ENCODE measurements at places on chromosomes 7 and 10. TPM values are rescaled to one million over a fixed set of nuclear protein-coding genes. Genes with fewer than 3 reads are reported as not detected.

SORCS1 gene
- 6.8 TPM for total RNA-seq

C10orf67 gene
- total RNA-seq: not detected

AKR1E2 gene
- 32.5 TPM for total RNA-seq

COL13A1 gene
- 5.5 TPM for total RNA-seq

DNA sequence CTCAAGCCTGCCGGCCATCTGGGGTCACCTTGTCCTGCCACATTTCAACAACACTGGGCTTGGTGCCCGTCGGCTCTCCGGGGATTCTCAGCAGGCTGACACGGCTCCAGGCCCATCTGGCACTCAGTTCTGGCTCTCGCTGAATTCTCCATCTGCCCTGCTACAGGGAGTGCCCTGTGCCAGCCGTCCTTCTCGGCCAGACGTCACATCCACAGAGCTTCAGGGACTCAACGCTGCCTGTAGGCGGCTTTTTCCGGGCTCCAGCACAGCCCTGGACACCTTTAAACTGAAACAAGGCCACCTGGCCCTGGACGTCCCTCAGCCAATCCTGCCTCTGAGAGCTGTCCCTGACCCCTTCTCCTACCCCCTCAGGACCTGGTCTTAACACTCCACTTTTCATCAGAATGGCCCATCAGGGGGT is 43.0 kb downstream of the TMEM130 start:
- no peaks in the 10 kb centered on the region for H3K27me3 ChIP-seq
- no peak overlapping the region for H3K27ac ChIP-seq
- H3K4me1 ChIP-seq: peaks cover 10% of the 10 kb centered on the region
- H3K36me3 ChIP-seq: no peaks in the 10 kb centered on the region

DNA sequence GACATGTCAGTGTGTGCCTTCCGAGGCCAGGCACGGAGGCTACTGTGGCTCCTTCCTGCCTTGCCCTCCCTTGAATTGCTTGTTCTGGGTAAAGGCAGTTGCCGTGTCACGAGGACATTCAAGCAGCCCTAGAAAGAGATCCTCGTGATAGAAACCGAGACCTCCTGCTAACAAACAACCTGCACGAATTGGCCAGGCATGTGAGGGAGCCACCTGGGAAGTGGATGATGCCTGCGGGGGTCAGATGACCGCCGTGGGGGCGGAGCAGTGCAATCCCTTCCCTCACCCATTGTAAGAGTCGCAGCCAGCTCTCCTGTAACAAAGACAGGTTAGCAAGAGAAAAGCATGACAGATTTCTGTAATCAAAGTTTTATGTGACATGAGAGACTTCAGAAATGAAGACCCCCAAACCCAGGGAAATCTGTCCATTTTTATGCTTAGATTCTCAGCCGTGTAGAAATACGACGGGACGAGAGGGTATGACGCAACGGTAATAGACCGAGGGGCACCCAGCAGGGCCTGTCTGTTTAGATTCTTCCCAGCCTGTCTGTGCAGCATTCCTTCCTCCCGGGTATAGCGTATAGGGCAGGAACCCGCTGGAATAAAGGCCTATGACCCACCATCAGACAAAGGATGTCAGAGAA is 241.7 kb downstream of the GATA3 start:
- peaks cover 33% of the 10 kb centered on the region for H3K27me3 ChIP-seq
- no peaks in the 10 kb centered on the region for H3K36me3 ChIP-seq
- H3K27ac ChIP-seq: no peak overlapping the region
- no peaks in the 10 kb centered on the region for H3K4me1 ChIP-seq
- H3K4me3 ChIP-seq: no peak overlapping the region

GRCh38 chr10:128213156-128213555 is 86.9 kb upstream of the MKI67 start:
- peaks cover 14% of the 10 kb centered on the region for H3K4me1 ChIP-seq
- H3K27ac ChIP-seq: no peak overlapping the region
- no peak overlapping the region for H3K4me3 ChIP-seq
- H3K36me3 ChIP-seq: no peaks in the 10 kb centered on the region
- DNase-seq: no peak

DNA sequence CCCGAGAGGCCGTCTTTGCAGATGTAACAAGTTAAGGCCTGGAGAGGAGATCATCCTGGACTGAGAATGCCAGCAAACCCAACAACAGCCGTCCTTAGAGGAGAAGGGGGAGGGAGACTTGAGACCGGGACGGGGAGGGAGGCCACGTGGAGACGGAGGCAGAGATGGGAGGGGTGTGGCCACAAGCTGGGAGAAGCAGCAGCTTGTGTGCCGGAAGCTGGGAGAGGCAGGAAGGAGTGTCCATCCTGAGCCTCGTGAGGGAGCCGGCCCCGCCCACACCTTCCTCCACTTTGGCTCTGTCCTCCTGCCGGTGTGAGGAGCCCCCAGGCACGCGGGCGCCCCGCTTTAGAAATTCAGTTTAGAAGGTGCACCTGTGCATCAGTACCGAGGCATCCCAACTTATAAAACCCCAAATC is 95.7 kb downstream of the DNAJB6 start:
- no peak overlapping the region for H3K4me3 ChIP-seq
- peaks cover 6% of the 10 kb centered on the region for H3K4me1 ChIP-seq
- no peak overlapping the region for H3K27ac ChIP-seq

DNA sequence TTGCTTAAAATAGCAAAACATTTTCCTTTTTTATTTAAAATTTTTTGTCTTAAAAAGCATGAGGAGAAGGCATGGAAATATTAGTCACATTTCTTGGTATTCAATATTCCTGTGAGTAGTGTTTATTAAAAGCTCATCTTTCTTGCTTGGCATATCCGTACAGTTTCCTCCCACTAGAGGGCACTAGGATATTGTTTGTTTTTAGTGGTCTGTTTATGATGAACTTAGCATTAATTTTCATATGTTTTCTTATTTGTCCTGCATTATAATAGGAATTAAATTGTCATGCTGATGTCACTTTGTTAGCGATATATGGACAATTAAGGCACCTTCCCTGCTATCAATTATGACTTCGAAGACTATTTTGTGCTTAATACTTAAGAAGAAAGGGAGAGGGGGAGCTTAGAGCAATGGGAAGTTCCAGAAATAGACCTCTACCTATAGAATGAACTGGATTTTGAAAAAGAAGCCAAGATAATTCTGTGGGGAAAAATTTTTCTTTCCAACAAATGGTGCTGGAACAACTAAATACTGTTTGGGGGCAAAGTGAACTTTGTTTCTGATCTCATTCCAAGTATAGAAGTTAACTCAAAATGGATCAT is 91.0 kb upstream of the STRIP2 start:
- H3K4me1 ChIP-seq: no peaks in the 10 kb centered on the region
- no peak for DNase-seq
- H3K27ac ChIP-seq: no peak overlapping the region

DNA sequence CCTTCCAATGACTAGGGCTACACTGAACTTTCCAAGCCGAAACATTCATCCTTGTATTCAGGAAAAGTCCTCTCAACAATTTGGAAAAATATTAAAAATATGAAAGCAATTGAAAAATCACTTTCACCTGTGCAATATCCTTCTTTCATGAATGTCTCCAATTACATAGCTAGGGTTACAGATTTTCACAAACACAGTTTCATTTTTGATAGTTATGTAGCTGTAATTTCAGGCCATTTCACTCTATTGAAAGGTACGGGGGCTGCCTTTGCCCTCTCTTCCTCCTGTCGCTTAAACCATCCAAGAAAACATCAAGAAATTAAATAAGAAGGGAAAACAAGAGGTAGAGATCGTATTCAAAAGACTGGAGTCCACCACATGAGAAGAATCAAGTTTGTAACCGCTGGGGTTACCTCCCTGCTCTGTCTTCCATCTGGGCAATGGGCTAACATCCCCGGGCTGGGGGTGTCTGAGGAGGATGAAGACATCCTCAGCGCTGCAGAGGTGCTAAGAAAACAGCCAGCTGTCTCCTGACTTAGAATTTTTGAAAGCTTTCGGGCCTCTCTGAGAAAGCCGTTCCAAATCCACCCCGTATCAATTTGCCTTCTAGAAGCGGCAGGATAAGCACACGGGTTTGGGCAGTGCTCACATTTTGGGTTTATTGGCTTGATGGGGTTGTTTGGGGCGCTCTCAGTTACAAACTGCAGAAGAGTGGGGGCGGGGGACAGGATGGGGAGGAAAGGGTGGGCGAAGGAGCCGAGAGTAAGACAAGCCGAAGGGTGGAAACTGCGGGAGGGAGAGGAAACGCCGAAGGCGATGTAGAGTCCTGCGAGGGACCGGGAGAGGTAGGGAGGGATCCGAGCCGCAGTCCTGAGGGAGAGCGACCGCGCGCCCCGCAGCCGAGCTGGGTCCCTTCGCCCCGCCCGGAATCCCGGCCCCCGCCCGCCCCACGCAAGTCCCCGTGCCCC is 24.3 kb upstream of the VAX1 start:
- H3K27ac ChIP-seq: no peak overlapping the region
- peaks cover 59% of the 10 kb centered on the region for H3K27me3 ChIP-seq
- H3K36me3 ChIP-seq: no peaks in the 10 kb centered on the region
- peak overlapping the region; percentile 18 for H3K4me3 ChIP-seq
- DNase-seq: no peak

DNA sequence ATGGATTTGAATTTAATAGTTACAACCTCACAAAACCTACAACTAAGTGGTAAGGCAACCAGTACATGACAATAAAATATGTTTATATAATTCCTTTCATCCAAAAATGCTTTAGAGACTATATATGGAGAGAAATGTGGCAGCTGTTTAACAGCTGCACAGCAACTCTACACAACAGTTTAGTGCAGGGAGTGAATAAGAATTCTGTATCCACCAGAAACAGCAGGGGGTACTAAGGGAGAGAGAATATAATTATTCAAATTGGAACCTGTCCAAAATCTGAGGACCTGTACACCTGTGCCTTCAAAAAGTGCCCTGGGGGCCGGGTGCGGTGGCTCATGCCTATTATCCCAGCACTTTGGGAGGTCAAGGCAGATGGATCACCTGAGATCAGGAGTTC is 49.6 kb downstream of the POLL start:
- H3K27me3 ChIP-seq: no peaks in the 10 kb centered on the region
- H3K36me3 ChIP-seq: no peaks in the 10 kb centered on the region
- no peak overlapping the region for H3K27ac ChIP-seq
- H3K4me3 ChIP-seq: no peak overlapping the region
- DNase-seq: no peak

GRCh38 chr10:85407088-85407487 is 959.5 kb downstream of the GRID1 start:
- no peak overlapping the region for H3K4me3 ChIP-seq
- H3K4me1 ChIP-seq: no peaks in the 10 kb centered on the region
- DNase-seq: no peak
- H3K36me3 ChIP-seq: no peaks in the 10 kb centered on the region
